ENCODE measurements at places on chromosomes 12 and 14.

GRCh38 chr12:11686120-11686519, 36.6 kb downstream of the ETV6 start:
- no peak for DNase-seq

GRCh38 chr12:22321018-22321605, 13.4 kb downstream of the ST8SIA1 start:
- DNase-seq = no peak

DNA sequence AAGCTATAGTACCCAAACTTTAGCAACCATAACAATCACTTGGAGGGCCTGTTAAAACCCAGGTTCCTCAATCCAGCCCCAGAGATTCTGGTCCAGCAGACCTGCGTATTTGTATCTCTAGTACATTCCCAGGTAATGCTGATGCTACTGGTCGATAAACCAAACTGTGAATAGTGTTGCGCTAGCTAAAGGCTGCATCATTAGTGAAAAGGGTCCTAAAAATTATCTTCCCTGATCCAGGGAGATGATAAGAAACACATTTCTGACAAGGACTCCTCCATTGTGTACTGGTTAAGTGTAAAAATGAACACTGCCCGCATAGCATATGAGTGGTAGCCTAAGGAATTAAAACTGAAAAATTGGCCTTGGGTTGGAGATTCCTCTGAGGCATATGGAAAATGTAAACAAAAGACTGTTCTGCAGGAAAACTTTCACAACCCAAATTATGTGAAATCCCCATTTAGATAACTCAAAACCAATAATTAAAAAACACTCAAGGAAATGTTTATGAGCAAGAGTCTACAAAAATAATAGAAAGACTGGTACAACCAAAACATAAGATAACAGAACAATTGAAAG, 322.7 kb downstream of the CEP128 start:
- DNase-seq = no peak

- no peak for DNase-seq
Measured at GRCh38 chr12:108722992-108723766, 8.1 kb downstream of the CORO1C start.

DNA sequence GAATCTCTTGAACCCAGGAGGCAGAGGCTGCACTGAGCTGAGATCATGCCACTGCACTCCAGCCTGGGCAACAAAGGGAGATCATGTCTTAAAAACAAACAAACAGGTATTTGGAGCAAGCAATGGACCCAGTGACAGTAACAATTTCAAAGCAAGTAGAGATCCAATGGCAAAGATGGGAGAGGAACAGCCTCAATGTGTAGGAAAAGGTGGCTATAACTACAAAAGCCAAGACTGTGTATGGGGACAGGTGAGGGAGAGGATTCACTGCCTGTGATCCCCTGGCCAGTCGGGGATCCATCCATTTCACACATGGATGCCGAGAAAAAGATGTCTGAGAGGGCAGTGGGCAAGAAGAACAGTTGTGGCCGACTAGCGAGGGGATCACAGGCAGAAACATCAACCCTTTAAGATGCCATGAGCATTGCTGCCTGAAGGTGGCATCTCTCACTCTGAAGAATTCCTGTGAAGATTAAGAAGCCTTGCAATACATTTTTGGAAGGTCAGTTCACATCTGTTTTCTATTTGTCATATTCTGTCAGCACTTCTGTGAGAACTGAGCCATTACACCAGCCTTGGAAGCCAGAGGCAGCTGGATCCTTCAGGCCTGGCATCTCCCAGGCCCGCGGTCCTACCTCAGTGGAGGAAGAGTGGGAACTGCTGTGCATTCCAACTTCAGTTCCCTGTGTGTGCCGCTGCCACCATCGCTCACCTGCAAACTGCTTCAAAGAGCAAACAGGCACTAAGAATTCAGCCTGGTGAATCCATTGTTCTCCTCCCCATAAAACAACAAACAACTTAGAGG, 54.5 kb upstream of the FRS2 start:
- DNase-seq = no peak

DNA sequence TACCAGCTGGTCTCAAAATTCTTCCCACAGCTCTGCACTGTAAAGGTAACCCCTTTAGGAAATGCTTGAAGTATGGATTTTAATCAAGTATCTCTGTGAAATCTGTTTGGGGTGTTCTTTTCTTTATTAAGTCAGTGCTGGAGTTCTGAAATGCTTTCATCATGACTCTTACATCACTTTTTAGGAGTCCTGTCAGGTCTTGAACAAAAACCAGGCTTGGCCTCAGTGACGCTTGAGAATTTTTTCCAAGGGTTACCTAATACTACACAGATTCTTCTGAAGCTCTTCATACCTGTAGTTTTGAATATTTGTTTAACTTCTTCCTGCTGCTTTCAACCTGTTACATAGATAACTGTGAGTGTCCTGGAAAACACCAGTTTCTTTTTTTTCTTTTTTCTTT, 47.0 kb upstream of the KCNH3 start:
- no peak for DNase-seq

DNA sequence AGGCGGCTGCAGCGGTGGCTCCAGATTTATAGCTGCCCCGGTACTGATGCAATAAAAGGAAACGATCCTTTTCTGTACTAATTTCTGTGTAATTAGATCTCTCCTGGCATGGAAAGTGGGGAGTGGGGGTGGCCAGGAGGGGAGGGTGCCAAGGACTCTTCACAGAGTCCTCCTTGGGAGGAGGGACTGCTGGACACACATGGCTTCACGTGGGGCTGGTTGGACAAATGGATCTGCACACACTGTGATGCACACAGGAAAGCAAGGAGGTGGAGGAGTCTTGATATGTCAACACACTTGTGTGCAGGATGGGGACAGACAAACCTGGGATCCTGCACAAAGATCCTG, 23.8 kb upstream of the ATP5MC2 start:
- DNase-seq = no peak

DNA sequence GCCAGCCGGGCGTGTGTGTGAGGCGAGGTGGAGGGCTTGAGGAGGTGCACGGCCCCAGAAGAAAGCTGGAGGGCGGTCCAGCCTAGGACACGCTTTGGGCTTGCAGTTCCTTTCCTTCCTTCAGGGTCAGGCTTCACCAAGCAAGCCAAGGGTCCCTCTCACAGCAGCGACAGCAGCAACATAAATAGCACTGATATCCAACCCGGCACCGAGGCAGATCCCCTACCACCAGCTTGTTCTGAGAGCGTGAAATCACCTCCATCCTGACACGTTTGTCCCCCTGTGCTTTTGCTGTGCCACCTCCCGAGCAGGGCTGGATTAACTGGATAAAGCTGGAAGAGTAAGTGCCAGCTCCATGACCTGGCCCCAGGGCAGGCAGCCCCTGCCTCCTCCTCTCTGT, 251.4 kb downstream of the CACNA1C start:
- DNase-seq = no peak

DNA sequence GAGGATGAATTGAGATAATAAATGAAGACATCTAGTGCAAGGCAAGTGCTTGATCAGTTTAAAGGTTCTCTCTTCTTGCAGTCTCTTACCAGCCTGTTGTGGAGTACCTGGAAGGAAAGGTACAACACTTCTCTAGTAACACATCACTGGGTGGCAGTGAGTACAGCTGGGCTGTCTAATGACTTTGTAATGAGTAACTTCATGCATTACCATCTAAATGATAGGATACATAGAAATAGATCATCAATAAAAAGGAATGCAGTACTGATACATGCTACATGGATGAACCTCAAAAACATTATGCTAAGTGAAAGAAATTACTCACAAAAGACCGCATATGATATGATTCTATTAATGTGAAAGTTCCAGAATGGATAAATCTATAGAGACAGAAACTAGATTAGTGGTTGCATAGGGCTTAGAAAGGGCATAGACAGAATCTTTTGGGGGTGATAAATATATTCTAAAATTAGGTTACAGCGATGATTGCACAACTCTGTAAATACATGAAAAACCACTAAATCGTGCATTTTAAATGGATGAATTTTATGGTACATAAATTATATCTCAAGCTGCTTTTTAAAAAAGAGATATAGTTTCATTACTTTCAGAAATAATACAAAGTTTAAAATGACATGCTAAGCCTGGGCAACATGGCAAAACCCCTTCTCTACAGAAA, 224.4 kb downstream of the CHST11 start:
- no peak for DNase-seq

All from stimulated activated naive CD4-positive, alpha-beta T cell (primary cell).